ENCODE measurements at places on chromosomes 7 and 10. TPM values are rescaled to one million over a fixed set of nuclear protein-coding genes. Genes with fewer than 3 reads are reported as not detected.

- no peak for DNase-seq
Measured at GRCh38 chr7:147196481-147196880, 1079.9 kb downstream of the CNTNAP2 start.

DNA sequence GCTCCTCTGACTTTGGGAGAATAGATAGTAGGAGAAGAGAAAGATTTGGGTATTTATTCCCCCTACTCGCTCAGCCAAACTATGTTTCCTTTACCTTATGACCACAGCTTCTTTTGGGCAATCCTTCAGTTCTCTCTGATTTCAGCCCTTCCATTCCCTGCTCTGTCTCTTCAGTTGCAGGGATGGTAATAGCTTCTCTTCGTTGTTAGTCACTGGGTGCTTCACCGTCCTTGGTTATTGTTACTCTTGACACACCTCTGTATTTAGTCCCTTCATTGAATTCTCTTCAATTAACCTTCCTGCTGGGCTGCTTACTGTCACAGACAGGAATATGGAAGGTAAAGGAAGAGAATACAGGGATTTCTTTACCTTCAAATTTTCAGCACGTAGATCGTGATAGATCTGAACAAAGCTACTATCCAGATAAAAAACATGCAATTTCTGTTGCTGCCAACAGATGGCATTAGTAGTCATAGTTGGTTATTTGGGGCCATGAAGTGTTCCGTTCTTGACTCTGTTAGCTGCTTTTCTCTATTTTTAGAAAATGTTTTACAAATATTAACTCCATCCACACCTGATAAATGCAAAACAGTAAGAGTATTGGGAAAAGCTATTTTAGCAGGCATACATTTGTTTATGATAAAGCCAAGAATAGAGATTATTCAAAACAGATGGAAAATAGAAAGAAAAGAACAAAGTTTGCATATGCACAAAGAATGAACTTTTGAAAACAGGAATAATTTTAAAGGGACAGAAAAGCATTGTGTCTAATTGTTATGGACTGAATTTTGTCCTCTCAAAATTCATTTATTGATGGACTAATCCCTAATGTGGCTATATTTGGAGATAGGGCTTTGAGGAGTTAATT is 14.0 kb upstream of the PTTG1IP2 start:
- peak; percentile 31 for DNase-seq

- no peak for DNase-seq
Measured at GRCh38 chr7:39617005-39617404, 6.4 kb upstream of the RALA start.

GRCh38 chr10:91690996-91691676 is 58.3 kb upstream of the PPP1R3C start:
- DNase-seq: no peak

DNA sequence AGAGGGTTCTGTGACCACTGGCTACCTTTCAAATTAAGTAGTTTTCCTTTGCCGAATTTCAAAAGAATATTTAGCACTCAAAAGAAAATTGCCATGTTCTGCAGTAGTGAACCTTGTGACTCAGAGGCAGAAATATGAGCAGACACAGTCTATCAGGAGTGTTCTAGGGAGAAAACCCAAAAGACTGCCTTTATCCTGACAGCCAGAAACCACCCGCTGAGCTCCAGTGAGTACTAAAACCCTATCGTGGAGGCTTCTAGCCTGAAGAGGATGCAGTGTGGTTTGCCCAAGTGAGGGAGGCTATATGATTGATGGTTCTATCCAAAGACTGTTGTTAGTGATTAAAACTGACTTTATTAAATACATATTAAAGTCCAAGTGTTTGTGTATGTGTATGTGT is 21.9 kb downstream of the CHRM2 start:
- DNase-seq: peak; percentile 13

The BTAF1 gene
- 16.4 TPM for total RNA-seq

DNA sequence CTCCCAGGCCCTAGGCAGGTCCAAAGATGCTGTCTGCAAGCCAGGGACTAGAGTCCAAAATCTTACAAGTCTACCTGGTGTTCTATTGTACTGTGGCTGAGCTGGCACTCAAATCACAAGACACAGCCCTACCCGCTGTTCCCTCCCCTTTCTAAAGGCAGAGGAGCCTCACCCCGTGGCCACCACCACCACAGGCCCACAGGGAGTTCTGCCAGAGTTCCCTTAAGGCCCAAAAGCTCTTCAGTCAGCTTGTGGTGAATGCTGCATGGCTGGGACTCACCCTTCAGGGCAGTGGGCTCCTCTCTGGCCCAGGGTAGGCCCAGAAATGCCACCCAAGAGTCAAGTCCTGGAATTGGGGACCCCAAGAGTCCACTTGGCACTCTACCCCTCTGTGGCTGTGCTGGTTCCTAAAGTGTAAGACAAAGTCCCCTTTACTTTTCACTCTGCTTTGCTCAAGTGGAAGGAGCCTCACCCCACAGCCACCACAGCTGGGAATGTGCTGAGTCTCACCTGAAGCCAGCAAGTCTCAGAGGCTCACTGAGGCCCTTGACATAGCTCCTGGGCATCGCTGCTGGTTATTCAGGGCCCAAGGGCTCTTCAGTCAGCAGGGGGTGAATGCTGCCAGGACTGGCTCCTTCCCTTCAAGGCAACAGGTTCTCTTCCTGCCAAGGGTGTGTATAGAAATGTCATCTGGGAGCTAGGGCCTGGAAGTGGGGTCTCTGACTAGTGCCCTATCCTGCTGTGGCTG is 48.8 kb upstream of the PSAP start:
- no peak for DNase-seq

The GNAT3 gene
- total RNA-seq: not detected

The SLIT1 gene
- 0.11 TPM for total RNA-seq

The OR2A42 gene
- total RNA-seq: not detected

The IFIT5 gene
- total RNA-seq: 15.4 TPM

DNA sequence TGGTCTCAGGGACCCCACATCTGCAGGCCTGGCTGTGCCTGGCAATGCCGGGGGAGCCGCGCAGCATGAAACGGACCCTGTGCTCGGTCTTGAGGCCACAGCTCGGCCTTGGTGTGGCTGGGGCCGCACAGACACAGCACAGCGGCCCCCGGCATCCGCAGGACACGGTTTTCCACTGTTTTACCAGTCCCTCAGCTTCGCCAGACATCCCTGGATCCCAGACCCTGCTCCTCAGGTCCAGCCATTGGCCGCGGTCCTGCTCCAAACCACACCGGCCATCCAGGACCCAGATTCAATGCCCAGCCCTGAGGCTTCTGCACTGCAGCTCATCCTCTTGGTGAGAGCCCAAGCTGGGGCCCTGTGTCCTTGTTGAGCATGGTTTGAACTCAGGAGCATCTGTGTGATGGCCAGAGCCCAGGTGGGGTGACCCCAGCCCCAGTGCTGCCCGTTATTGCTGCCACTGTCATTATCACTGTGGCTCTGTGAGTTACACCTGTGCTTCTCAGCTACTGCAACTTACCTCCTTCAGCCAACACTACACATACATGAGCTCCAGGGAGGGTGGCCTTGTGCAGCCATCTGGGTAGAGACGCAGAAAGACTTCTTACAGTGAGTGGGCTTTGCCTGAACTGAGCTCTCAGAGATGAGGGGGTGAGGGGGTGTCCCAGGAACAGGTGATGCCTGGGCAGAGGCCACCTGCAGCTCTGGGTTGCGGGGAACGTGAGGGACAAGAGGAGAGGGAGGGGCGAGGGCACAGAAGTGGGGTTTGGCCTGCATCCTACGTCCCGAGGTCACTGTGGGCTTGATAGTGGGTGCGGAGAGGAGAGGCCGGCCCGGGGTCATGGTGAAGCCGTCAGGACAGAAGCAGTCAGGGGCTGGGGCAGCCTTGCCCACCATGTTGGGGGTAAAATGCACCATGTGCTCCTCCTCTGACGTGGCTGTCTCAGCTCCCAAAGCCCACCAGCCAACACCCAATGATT is 567.6 kb downstream of the PTPRN2 start:
- no peak for DNase-seq

DNA sequence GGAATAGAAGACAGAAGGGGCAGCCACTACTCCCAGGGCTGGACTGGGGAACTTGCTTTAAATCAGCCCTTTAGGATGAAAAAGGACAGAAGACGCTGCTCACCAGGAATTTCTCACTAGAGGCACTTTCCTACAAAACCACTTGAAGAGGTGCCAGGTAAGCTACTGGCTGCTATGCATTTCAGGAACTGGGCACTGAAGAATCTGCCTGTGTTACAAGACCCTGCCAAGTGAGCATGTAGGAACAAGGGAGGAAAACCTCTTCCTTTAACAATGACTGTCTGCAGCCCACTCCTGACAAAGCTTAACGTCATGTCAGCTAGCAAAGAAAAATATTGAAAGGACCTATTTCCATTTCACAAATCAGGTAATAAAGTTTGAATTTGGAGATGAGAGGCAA is 5.8 kb upstream of the AGMO start:
- no peak for DNase-seq

DNA sequence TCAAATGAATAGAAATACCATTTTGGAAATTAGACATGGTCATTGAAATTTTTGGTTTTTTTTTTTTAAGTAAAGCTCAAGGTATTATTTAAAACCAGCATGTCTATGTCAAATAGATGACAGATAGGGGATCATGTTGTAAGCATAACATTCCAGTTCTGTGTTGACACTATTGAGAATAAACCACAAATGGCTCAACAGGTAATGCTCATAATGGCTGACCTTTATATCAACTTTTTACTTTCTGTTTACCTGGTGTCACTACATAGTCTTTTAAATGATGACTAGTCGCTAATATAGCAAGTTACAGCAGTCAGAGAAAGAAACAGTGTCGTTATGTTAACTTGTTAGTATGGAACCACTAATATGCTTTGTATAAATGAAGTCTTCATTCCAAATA is 616.0 kb downstream of the GATA3 start:
- no peak for DNase-seq

DNA sequence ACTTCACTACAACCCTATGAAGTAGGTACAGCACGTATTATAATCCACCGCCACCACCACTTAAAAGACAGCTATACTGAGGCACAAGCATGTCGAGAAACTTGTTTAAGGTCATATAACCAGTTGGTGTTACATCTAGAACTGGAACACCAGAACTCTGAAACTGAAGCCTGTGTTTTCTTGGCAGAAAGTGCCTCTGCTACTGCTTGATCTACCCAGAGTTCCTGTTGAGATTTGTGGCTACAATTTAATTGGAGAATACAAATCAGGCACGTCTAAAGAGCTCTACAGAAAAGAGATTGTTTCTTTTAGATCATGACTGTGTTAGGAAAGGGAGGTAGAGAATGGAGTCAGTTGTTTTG is 4.3 kb upstream of the ADD3 start:
- no peak for DNase-seq

- no peak for DNase-seq
Measured at GRCh38 chr7:104299323-104299722, 29.1 kb upstream of the LHFPL3 start.

The FAM53B gene
- total RNA-seq: 11.4 TPM

The FEZF1 gene
- 0.69 TPM for total RNA-seq

DNA sequence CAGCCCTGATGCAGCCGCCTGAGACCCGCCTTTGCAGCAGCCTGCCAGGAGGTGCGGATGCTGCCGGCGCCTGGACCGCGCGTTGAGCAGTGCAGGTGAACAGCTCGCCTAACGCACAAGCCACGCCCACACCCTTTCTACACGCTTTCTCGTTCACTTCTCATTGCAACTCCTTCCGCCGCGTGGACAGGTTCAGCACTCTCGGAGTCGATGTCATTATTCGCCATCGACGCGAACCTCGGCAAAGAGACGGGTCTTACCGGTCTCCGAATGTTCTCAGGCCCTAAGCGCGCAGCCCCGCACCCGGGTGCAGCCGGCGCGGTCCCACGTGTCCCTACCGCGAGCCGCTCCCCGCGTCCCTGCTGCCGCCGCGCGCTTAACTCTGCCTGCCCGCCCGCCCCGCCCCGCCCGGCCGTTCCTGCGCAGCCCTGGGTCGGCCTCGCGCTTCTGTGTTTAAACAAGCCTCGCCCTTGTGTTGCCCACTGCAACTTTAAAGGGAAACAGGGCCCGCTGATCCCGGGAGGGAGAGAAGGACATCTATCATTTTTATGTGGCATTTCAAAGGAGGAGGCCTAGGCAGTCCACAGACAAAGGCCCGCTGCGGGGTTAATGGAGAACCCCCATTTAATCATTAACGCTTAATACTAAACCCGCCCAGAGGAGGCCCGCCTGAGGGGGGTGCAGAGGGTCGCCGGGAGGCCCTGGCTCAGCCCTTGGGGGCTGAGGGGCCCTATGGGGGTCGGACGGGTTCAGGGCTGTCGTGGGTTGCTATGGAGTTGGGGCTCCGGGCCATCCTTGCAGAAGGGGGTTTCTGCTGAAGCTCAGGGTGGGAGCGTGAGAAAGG is 128.5 kb downstream of the WDR11 start:
- peak; percentile 10 for DNase-seq

DNA sequence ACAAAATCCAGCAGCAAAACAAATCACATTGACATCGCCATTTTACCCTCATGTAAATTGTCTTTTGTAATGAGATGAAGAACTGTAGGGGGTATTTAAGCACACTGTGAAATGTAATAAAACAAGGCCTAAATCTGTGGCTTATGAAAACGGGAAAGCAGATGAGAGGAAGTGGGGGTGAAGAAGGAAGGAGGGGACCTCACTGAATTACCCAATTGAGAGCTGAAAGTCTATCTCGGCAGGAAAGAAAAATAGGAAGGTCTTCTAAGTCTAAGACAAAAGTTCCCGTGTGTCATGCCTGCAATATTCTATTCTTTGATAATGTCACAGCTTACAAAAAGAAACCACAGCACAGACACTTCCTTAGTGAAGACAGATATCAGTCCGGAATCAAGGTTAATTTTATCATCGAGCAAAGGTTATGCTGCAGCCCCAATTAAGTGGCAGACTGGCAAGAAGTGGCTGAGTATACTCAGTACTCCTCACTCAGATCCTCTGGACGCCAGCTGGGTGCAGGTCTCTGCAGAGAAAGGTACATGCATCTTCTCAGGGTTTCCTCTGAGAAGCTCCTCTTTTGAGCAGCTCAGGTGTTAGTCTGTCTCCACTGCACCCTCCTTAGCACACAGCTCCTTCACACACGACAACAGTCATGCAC is 239.7 kb downstream of the FANK1 start:
- DNase-seq: no peak

The CUL2 gene
- total RNA-seq: 21.7 TPM

The TRIM8 gene
- total RNA-seq: 39.8 TPM

The SRRT gene
- total RNA-seq: 116 TPM
